Spinal cord (tissue), 10 donors: ENCODE measurements at places on chromosomes 6 and 20. TPM values are rescaled to one million over a fixed set of nuclear protein-coding genes. Genes with fewer than 3 reads are reported as not detected.

DNA sequence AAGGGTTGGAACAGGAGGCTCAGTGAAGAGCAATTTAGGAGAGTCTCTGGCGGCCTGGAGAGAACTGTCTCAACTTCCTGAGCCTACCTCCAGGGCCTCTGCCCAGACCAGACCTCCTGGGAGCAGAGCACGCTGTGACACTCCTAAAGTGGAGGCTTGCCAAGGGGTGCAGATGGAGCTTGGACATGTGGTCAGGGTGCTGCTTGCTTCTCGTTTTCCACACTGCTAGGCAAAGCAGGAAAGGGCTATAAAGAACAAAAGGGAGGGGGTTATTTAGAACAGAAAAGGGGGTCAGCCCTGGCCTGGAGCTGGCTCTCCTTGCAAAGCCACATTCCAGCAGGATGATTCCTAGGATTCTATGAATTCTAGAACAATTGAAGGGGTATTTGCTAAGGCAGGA, 145.7 kb upstream of the GGTLC1 start:
- H3K4me1 ChIP-seq = peaks cover 16% of the 10 kb centered on the region
- no peaks in the 10 kb centered on the region for H3K27me3 ChIP-seq
- no peak overlapping the region for H3K4me3 ChIP-seq

DNA sequence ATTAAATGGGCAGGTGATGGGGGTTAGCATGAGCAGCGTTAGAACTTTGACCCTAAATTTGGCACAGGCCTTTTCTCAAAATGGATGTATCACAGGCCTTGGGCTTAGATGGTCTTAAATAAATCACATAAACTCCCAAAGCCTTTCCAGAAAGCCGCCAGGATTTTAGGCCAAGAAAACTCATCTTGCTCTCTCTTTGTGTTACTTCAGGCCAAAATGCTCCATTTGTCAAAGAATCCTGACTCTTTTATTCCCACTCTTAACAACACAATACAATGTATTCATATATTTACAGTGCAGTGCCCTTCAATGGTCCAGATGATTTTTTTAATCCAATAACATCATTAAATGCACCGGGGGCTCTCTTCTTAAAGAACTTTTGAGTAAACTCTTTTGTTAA, 5.9 kb upstream of the TCP11 start:
- no peaks in the 10 kb centered on the region for H3K36me3 ChIP-seq
- no peak for DNase-seq
- no peaks in the 10 kb centered on the region for H3K27me3 ChIP-seq
- H3K4me1 ChIP-seq = peaks cover 17% of the 10 kb centered on the region
- peak overlapping the region; percentile 73 for H3K27ac ChIP-seq

DNA sequence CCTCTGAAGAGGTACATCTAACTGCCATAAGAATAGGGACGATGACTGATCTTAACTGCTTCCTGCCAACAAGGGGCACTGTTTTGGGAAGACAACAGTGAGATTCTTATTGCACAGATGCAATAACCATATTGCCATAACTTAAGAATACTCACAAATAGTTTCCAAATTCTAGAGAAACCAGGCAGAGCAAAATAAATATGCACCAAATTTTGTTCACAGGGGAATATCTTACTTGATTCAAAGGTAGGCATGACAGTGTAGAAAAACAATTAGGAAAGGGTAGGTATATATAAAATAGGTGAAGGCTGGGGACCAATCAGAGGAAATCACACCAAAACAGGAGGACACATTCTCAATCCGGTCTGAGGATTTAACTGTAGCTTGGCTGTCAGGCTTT, 49.9 kb upstream of the CST7 start:
- H3K36me3 ChIP-seq = no peaks in the 10 kb centered on the region
- H3K4me1 ChIP-seq = no peaks in the 10 kb centered on the region
- no peaks in the 10 kb centered on the region for H3K27me3 ChIP-seq

- H3K27me3 ChIP-seq = no peaks in the 10 kb centered on the region
- no peak for DNase-seq
- no peaks in the 10 kb centered on the region for H3K36me3 ChIP-seq
- H3K27ac ChIP-seq = no peak overlapping the region
Measured at GRCh38 chr6:98777762-98778161, 56.6 kb upstream of the POU3F2 start.

- no peaks in the 10 kb centered on the region for H3K36me3 ChIP-seq
- H3K27ac ChIP-seq = no peak overlapping the region
- H3K4me3 ChIP-seq = no peak overlapping the region
- no peaks in the 10 kb centered on the region for H3K27me3 ChIP-seq
- no peak for DNase-seq
- no peaks in the 10 kb centered on the region for H3K4me1 ChIP-seq
Measured at GRCh38 chr20:42588847-42589246, 600.9 kb downstream of the PTPRT start.

Gene FAM162B
- total RNA-seq = 6.7 TPM

Gene ZDHHC14
- total RNA-seq = 13.7 TPM

Gene LY6G6C
- total RNA-seq = not detected

Gene UTRN
- total RNA-seq = 143 TPM
